ENCODE measurements at places on chromosomes 16 and 17.

- H3K4me3 ChIP-seq: no peak overlapping the region
- no peaks in the 10 kb centered on the region for H3K4me1 ChIP-seq
- H3K27ac ChIP-seq: no peak overlapping the region
- H3K27me3 ChIP-seq: no peaks in the 10 kb centered on the region
Observed at GRCh38 chr16:23934610-23935236, 98.9 kb downstream of the PRKCB start.

DNA sequence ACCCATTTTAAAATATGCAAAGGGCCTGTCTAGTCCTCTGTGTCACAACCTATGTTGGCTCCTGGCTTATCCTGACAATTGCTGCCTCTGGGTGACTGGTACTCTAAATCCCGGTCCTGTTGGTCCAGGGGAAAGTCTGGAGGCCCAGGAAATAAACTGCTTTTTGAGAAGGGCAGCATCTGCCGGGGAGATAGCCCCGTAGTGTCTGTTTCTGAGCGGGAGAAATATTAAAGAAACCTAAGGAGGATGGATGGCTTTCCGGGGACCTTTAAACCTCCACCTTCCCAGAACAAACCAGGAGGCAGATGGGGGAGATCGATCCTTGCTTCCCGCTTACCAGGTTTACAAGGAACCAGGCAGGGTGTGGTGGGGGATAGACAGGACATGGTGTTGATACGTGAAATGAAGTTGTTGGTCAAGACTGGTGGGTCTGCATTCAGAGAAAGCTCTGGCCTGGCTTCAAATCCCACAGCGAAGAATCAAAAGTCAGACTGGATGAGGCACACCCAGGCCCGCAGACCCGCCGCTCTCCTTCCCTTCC is 3.8 kb downstream of the HOXB2 start:
- peaks cover 34% of the 10 kb centered on the region for H3K4me1 ChIP-seq
- H3K27me3 ChIP-seq: peaks cover 3% of the 10 kb centered on the region
- H3K36me3 ChIP-seq: no peaks in the 10 kb centered on the region
- peak overlapping the region; percentile 86 for H3K27ac ChIP-seq
- H3K4me3 ChIP-seq: peak overlapping the region; percentile 80

DNA sequence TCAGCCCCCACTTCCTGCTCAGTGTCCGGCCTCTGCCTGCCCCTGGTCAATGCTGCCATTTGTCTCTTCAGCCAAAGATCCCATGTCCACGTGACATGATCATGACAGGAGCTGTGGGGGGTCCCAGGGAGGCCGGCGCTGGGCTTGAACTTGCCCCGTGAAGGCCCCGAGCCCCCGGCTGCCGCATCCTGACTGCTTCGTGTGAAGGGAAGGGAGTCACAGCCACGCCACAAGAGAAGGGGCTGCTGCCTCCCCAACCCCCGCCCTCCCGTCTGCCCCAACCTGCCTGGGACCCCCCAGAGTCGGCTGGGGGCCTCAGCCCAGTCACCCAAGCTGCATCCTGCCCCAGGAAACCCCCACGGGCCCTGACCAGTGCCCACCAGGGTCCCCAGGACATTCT is 14.3 kb upstream of the SSTR5 start:
- H3K27ac ChIP-seq: no peak overlapping the region
- no peaks in the 10 kb centered on the region for H3K4me1 ChIP-seq
- H3K36me3 ChIP-seq: no peaks in the 10 kb centered on the region
- H3K4me3 ChIP-seq: no peak overlapping the region
- no peak for DNase-seq
- no peaks in the 10 kb centered on the region for H3K27me3 ChIP-seq

- H3K4me1 ChIP-seq: no peaks in the 10 kb centered on the region
- DNase-seq: no peak
- no peak overlapping the region for H3K4me3 ChIP-seq
- H3K36me3 ChIP-seq: no peaks in the 10 kb centered on the region
- H3K27me3 ChIP-seq: no peaks in the 10 kb centered on the region
Observed at GRCh38 chr17:33390479-33391176, 97.5 kb upstream of the ASIC2 start.

- H3K4me1 ChIP-seq: no peaks in the 10 kb centered on the region
- peaks cover 16% of the 10 kb centered on the region for H3K36me3 ChIP-seq
- H3K27me3 ChIP-seq: no peaks in the 10 kb centered on the region
Observed at GRCh38 chr16:27676839-27677238, 126.9 kb downstream of the KATNIP start.

GRCh38 chr16:19842426-19843157 is 42.1 kb downstream of the GPRC5B start:
- no peak overlapping the region for H3K27ac ChIP-seq
- H3K27me3 ChIP-seq: no peaks in the 10 kb centered on the region
- no peak for DNase-seq
- no peaks in the 10 kb centered on the region for H3K4me1 ChIP-seq
- no peak overlapping the region for H3K4me3 ChIP-seq
- no peaks in the 10 kb centered on the region for H3K36me3 ChIP-seq

DNA sequence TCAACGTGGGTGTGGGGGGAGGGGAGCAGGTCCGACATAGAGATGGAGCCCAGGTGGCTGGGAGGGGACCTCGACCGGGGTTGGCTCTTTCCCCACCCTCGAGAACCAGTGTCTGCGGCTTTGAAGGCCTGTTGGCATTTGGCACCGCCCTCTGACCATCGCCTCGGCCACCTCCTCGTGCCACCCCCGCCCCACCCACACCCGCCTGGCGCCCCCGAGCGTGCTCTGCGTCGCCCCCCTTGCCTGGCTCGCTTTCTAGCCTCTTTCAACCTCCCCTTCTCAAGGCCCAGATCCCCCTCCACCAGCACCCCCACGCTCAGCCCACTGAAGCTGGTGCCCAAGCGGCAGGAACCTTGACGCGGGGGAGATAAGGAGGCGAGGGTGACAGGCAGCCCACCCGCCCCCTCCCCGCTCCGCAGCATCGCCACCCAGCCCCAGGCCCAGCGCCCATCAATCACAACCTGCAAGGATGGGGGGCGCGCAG is 619 bp downstream of the CACNB1 start:
- H3K36me3 ChIP-seq: peaks cover 14% of the 10 kb centered on the region
- DNase-seq: no peak
- peak overlapping the region; percentile 70 for H3K27ac ChIP-seq
- no peak overlapping the region for H3K4me3 ChIP-seq
- peaks cover 52% of the 10 kb centered on the region for H3K4me1 ChIP-seq

GRCh38 chr16:66365651-66366050 is 840 bp upstream of the CDH5 start:
- no peak overlapping the region for H3K27ac ChIP-seq
- no peak for DNase-seq
- H3K4me1 ChIP-seq: no peaks in the 10 kb centered on the region
- no peak overlapping the region for H3K4me3 ChIP-seq
- peaks cover 8% of the 10 kb centered on the region for H3K27me3 ChIP-seq

GRCh38 chr17:72407336-72407909 is 286.6 kb downstream of the SOX9 start:
- no peaks in the 10 kb centered on the region for H3K27me3 ChIP-seq
- no peak overlapping the region for H3K27ac ChIP-seq
- H3K4me3 ChIP-seq: no peak overlapping the region
- H3K36me3 ChIP-seq: no peaks in the 10 kb centered on the region
- no peak for DNase-seq
- H3K4me1 ChIP-seq: no peaks in the 10 kb centered on the region

- no peaks in the 10 kb centered on the region for H3K4me1 ChIP-seq
- no peak for DNase-seq
- no peak overlapping the region for H3K27ac ChIP-seq
- H3K36me3 ChIP-seq: no peaks in the 10 kb centered on the region
- no peak overlapping the region for H3K4me3 ChIP-seq
Observed at GRCh38 chr16:57697896-57698537, 3.4 kb downstream of the DRC7 start.
